ENCODE measurements at places on chromosomes 6 and 20.

DNA sequence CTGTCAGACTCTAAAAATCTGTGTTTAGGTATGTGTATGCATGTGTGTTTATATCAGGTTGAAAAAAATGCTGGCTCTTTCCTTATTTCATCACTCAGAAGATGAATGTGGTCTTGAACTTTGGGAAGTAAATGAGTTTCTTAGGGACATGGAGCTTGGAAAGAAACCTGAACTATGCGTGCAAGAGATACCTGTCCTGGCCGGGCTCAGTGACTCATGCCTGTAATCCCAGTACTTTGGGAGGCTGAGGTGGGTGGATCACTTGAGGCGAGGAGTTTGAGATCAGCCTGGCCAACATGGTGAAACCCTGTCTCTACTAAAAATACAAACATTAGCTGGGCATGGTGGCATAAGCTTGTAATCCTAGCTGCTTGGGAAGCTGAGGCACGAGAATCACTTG, 4.4 kb upstream of the GLP1R start:
- no peak for DNase-seq

- no peak for DNase-seq
These were observed 185.5 kb downstream of the MOXD1 start for GRCh38 chr6:132215805-132216204.

DNA sequence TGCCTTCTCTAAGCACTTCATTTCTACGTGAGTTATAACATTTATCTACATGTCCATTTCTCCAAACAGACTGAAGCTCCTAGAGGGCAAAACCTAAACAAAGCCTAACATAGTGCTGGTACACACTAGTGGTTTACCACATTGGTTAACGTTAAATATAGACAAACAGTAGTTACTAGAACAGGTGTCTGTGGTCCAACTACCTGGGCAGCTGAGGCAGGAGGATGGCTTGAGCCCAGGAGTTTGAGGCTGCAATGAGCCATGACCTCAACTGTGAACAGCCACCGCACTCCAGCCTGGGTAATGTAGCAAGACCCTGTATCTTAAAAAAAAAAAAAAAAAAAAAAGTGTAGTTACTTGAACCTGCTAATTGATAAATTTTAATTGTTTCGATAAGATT, 26.5 kb downstream of the PTPRK start:
- no peak for DNase-seq

- no peak for DNase-seq
These were observed 49.7 kb upstream of the GPR31 start for GRCh38 chr6:167207527-167207926.

DNA sequence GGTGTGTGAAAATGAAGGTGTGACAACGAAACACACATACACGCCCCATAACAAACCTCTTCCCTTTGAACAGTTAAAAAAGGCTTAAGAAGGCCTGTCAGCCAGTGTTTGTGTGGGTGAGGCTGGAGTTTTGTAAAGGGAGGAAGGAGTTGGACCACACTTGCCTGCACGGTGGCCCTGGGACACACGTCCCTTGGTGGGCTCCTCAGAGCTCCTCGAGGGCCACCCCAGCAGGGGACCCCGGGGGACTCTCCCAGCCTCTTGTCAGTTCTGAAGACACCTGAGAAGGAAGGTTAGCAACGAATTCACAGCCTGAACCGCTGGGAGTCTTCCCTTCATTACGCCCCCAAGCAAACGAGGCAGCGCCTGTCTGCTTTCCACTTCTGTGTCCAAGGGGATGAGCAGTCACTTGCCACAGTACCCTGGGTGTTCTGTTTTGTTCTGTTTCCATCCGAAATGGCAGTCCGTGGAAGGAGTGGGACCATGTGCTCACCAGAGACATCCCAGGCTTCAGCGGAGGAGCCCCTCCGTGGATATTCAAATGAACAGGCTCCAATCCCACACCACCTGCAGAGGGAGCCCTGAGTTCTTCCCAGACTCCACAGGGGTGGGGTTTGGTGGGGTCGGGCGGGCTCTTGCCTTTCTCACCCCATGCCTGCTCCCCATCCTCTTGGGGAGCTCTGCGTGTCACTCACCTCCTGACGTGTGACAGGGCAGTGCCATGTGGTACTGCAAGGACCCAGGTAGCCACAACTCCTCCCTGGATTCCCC, 68.6 kb downstream of the NRN1 start:
- no peak for DNase-seq

DNA sequence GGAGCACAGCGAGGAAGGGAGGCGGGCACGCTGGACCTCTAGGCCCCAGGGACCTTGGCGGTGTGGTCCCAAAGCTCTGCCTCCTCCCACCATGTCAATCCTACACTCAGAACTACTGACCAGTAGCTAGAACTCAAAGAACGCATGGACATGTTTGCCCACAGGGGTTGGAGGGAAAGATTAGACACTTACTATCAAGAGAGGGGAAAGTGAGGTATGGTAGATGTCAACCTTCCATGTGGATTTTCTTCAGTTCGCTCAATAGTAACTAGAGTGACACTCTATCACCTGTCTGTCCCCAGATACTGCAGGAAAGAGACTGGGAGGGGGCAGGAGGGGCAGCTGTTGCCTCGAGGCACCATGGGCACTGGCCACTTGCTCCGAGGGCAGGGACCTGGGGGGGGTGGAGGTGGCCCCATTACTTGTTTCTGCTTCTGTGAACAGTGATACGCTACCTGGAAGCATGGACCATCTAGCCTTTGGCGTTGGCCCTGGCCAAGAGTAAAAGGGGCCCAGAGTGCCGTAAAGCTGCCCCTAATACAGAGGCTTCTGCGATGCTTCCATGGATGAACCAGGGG, 912 bp upstream of the DIDO1 start:
- DNase-seq = no peak

DNA sequence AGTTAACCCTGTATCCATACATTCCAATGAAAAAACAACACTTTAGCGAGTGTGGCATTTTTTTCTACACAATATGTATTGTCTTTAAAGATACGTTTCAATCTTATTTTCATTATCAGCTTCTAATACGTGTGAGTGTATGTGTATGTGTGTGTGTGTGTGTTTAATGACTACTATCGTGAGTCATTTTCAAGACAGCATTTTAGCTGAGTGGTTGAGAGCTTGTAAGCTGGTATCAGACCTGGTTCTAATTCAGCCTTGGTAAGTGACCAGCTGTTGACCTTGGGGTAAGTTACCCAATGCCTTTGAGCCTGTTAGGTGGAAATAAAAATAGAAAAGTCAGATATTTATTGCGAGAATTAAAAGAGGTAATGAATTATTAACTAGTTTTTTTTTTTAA, 320.0 kb upstream of the NT5E start:
- no peak for DNase-seq

DNA sequence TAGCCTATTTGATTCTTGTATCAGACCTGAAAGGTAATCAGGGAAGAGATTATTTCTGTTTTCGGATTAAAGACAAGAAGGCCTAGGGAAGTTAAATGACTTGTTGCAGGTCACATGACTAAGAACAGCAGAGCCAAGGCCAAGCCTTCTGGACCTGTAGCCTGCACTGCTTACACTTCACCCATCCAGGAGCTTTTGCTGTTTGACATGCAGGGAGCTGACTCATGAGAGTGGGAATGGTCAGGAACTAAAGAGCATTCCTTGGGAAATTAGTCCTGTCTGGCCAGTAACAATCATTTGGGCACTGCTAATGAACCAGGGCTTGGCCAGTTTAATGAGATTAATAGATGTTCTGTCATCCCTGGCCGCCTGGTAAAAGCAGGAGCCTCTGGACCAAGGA, 46.8 kb downstream of the EIF2S2 start:
- no peak for DNase-seq

DNA sequence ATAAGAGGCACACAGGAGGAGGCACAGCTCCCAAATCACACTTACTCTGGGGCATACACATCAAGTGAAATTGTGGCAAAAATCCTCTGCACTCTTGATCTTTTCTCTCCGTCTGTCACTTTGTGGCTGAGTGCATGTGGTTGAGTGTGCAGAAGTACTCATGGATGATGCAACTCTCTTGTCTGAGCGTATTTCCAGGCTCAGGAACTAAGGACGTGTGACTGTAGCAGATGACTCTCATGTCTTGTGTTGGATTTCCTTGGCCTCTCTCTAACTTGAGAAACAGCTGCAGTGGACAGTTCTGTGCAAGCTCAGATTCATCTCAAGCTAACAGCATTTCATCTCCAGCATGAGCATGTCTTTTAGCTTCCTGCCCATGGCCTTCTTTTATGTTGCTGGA, 245.4 kb upstream of the FLRT3 start:
- no peak for DNase-seq

- DNase-seq = no peak
These were observed 106.1 kb upstream of the ASF1A start for GRCh38 chr6:118787724-118788423.

GRCh38 chr20:19071446-19071725, 141.1 kb upstream of the SLC24A3 start:
- DNase-seq = no peak

GRCh38 chr20:62360854-62361798, 6.0 kb downstream of the LAMA5 start:
- DNase-seq = no peak

DNA sequence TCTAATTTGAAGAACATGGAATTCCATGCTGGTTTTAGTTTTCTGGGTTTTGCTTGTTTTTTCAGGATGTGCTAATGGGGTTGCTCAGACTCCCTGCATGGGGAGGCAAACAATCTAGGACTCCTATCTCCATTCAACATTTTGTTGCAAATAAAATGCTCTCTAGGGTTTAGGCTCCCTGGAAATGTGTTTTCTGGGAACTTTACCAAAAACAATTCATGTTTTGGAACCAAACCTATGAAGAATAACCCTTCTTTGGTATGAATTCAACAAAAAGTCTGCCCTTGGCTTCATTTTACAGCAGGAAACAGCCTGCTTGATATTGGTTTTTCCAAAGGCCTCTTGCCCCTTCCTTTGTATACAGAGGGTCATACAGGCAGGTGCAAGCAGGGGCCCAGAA, 217.7 kb downstream of the FOXA2 start:
- DNase-seq = no peak

GRCh38 chr6:41546866-41547798, 951 bp downstream of the FOXP4 start:
- no peak for DNase-seq

DNA sequence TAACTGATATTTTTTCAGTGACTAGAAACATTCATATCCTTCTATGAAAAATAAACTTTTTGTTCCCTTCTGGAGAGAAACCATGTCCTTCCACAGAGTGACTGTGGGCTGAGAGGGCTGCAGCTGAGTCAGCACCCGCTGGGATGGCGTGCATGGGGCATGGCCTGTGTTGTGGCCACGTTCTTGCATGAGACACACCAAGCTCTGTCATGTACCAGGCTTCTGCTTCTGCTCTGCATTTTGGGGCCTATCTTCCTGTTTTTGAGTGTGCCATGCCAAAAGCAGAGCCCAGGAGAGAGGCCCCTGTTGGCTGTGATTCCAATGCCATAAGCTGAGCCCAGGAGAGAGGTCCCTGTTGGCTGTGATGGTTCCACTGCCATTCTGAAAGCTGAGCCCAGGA, 10.8 kb downstream of the APMAP start:
- DNase-seq = no peak

DNA sequence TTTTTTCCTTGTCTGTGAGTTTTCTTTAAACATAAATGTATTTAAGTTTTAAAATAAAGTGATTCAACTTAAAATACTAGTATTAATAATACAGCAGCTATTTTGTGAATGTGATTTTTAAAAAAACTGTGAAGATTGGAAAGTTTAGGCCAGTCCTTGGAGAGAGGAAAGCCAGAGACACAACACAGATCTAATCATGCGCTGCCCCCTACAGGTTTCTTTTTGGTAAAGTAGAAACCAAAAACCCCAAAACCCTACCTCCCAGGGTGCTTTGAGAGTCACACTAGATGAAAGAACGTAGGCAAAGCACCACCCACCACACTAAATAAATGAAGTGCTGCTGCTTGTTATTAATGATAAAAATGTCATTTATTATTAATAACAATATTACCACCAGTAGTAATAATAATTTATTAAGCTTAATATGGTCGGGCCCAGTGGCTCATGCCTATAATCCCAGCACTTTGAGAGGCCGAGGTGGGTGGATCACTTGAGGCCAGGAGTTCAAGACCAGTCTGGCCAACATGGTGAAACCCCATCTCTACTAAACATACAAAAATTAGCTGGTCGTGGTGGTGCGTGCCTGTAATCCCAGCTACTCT, 33.7 kb downstream of the SLC9A8 start:
- no peak for DNase-seq

DNA sequence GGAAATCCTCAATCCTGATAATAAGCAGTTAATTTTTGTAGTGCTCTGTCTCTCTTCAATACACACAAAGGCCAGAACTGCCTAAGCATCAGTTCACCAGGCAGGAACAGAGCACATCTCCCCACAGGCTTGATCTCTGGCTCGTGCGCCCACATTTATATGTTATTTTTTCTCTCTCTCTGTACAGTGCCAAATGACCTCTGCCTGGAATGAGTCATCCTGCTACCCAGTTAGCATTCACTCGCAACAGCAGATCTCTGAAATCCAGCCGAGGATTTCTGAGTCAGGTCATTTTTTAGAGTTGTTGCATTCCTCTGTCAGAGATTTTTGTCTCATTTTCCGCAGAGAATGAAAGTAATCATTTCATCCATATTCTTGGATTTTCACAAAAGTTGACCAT, 107.1 kb downstream of the COL12A1 start:
- DNase-seq = no peak

DNA sequence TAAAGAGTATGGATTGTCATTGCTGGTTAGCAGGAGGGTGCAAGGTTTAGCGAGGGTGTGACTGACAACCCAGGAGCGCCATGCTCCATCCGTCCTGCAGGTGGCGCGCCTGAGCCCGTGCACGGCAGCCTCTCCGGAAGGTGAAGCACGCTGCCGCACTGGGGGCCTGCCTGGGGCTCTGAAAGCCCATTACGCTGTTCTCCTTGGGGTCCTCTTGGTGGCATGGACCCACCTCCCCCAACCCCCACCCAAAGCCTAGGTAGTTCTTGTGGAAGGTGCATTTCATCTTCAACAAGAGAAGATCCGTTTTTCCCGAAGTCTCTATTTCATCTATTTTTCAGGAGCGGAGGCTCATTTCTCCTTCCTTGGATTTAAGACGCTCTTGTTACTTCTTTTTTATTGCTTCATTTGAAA, 197.4 kb upstream of the KCNG1 start:
- no peak for DNase-seq

GRCh38 chr6:169853196-169854082, 102.0 kb downstream of the ERMARD start:
- DNase-seq = no peak

DNA sequence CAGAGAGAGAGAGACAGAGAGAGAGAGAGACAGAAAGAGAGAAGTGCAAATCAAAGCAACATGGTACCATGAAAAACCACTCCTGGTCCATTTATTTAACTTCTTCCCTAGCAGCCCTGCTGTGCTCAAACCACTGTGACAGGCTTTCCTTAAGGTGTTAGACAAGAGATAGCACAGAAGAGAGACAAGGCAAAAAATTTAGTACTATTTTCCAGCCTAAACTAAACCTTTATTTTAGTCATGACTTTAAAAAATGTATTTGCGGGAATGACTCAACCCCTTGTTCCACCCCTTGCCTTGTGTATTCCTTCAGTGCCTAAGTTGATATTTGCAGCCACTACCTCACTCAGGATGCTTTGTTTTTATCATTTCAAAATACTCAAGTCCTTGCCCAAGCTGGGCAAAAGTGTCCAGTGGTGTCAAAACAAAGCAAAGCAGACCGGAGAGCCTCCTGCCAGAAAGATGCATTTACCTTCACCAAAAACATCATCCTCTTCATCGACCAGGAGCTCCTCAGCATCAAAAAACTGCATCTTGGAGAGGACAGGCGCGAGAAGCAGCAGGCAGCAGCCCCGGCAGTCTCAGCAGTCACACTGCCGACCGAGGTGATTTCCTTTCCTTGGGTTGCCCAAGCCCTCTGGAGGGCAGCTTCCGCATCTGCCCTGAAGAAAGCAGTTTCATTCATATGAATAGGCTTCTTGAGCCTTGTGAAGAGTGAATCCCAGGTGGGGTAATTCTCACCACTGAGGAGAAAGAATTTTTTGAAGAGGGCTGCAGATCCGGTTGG, at the start of gene RIPOR2:
TSS of gene RIPOR2 (minus strand) at position 595 of the 787 bp plus-strand sequence. CDS start at position 533, 62 bp downstream.
- no peak for DNase-seq
